ENCODE measurements at places on chromosomes 1 and 21. TPM values are rescaled to one million over a fixed set of nuclear protein-coding genes. Genes with fewer than 3 reads are reported as not detected.

DNA sequence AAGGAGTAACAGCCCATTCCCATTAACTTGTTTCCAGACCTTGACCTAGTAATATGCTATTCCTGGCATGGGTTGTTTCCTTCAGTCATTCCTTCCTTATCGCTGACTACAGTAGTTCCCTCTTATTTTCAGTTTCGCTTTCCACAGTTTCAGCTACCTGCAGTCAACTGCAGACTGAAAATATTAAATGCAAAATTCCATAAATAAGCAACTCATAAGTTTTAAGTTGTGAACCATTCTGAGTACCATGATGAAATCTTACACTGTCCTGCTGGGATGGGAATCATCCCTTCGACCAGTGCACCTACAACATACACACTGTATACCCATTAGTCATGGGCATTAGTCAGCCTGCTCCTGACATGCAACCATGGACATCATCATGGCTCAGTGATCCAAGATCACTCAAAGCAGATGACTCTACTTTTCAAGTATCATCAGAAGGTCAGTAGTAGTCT is 66.7 kb downstream of the CCDC30 start:
- H3K27me3 ChIP-seq, result no peaks in the 10 kb centered on the region
- DNase-seq, result no peak
- H3K4me3 ChIP-seq, result no peak overlapping the region
- no peak overlapping the region for H3K27ac ChIP-seq
- peaks cover 7% of the 10 kb centered on the region for H3K4me1 ChIP-seq
- no peaks in the 10 kb centered on the region for H3K36me3 ChIP-seq

- DNase-seq, result peak; percentile 94
- peaks cover 4% of the 10 kb centered on the region for H3K36me3 ChIP-seq
- H3K4me3 ChIP-seq, result peak overlapping the region; percentile 64
- peaks cover 57% of the 10 kb centered on the region for H3K4me1 ChIP-seq
- no peaks in the 10 kb centered on the region for H3K27me3 ChIP-seq
Measured at GRCh38 chr1:33367485-33368405, 46.8 kb upstream of the A3GALT2 start.

GRCh38 chr1:113931451-113931851 is 2.3 kb downstream of the HIPK1 start:
- H3K4me1 ChIP-seq, result peaks cover 48% of the 10 kb centered on the region
- H3K4me3 ChIP-seq, result peak overlapping the region; percentile 96
- DNase-seq, result no peak
- peaks cover 3% of the 10 kb centered on the region for H3K27me3 ChIP-seq
- H3K27ac ChIP-seq, result no peak overlapping the region

- H3K36me3 ChIP-seq, result peaks cover 7% of the 10 kb centered on the region
- no peak overlapping the region for H3K27ac ChIP-seq
- peaks cover 35% of the 10 kb centered on the region for H3K27me3 ChIP-seq
- no peak overlapping the region for H3K4me3 ChIP-seq
Measured at GRCh38 chr1:207670997-207671396, 26.1 kb downstream of the CR1L start.

DNA sequence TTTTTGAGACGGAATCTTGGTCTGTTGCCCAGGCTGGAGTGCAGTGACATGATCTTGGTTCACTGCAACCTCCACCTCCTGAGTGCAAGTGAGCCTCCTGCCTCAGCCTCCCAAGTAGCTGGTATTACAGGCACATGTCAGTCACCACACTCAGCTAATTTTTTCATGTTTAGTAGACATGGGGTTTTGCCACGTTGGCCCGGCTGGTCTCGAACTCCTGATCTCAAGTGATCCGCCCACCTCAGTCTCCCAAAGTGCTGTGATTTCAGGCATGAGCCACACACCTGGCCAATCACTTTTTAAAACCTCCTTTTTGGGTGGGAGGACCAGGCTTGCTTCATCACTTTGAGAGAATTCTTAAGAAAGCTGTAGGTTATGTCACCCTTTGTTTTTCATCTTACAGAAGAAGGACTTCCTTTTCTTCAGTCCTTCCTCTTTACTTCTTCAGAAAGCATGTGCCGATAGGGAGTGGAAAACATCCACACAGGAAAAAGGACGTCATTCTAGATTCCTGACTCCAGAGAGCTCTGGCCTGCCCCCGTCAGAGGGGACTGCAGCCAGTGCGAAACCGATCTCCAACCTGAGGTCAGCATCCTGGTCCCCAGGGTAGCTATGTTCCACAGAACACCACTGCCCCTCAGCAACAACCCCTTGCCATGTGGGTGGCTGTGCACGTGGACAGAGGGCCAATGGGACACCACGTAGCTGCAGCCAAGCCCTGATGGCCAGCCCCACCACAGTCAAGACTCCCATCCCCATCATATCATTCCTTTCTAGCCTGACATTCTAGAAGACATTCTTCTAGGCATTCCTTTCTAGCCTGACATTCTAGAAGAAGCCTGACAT is 21.9 kb downstream of the NCF2 start:
- H3K4me1 ChIP-seq, result no peaks in the 10 kb centered on the region
- no peak for DNase-seq
- no peak overlapping the region for H3K4me3 ChIP-seq
- no peak overlapping the region for H3K27ac ChIP-seq
- no peaks in the 10 kb centered on the region for H3K27me3 ChIP-seq
- H3K36me3 ChIP-seq, result no peaks in the 10 kb centered on the region

DNA sequence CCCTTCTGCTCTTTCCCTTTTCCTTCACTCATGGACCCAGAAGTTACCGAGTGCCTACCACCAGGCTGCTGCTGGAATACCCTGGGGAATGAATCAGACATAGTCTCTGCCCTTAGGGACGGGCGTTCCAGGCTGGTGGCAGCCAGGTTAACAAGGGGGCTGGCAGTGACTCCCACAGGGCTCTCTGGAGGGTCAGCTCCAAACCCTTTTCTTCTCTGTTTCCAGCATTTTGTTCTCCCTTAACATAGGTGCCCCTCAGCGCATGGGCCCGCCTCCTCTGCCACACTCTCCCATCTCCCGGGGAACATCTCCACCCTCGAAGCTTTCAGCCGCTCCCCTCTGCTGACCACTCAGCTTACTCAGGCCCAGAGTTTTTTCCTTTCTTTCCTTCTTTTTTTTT is 62.9 kb upstream of the LRP8 start:
- H3K4me1 ChIP-seq, result peaks cover 29% of the 10 kb centered on the region
- no peaks in the 10 kb centered on the region for H3K27me3 ChIP-seq
- no peak for DNase-seq

- no peak for DNase-seq
- peaks cover 4% of the 10 kb centered on the region for H3K4me1 ChIP-seq
- H3K36me3 ChIP-seq, result no peaks in the 10 kb centered on the region
- no peak overlapping the region for H3K4me3 ChIP-seq
- peaks cover 30% of the 10 kb centered on the region for H3K27me3 ChIP-seq
Measured at GRCh38 chr1:29362764-29363163, 126.4 kb downstream of the PTPRU start.

DNA sequence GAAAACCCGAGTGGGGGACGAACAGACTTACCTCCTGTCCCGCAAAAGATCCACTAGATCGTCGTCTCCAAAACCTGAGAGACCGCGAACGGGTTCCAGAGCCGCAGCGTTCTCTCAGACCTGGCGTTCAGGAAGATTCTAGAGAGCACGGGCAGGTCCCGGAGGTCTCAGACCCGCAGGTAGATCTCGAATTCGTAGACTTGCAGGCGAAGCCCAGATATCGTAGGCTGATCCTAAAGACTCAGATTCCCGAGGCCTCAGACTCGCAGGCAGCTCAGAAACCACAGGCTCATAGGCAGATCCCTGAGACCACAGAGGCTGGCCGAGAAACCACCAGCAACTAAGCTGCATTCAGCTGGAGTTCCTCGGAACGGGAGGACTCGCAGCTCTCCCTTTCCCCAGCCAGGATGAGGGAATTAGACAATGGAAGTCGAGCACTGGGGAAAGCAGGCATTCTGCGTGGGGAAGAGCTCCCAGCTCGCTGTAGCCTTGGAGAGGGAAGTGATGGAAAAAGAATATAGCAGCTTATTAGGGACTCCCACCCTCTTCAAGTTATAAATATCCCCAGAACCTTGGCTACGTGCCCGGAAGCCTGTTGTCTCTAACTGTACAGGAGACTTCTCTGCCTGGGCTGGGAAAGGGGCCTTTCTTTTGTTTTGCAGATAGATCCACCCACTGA is at the start of gene ZNF436:
Gene ZNF436, minus strand, starts transcription at position 502 of the 679 bp plus-strand sequence. CDS start 1,831 bp downstream, outside the sequence.
- H3K27ac ChIP-seq, result peak within 1 kb of the TSS; percentile 99
- no peaks in the 10 kb centered on the region for H3K27me3 ChIP-seq
- H3K36me3 ChIP-seq, result peaks cover 10% of the 10 kb centered on the region
- H3K4me3 ChIP-seq, result peak within 1 kb of the TSS; percentile 98
- no peak for DNase-seq

DNA sequence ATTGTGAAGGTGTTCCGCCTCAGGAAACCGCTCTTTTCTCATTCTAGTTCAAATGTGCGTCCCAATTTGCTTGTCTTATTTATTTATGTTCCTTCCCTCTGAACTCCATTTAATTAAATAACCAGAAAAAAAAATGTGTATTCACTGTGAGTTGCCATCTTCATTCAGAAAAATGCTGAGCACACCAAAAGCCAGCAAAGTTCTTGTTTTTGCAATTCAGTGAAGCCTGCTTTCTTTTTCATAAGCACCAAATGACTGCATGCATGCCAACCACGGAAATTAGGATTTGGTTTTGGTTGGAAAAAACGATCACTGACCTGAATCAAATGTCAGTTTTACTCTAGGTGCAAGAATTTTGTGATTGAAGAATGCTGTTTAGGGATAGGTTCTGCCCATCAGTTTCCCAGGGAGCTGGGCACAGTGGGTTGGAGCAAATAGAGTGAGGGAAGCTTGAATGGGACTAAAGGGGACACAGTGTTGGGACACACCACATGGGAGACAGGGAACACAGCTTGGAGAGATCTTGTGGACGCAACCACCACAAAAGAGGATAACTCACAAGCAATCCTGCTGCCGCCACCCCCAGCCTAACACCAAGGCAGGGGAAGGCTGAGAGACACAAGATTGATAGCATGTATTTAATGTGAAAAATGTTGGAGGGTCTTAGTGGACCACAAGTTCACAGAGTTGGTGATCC is 183.4 kb upstream of the GALNT2 start:
- H3K4me3 ChIP-seq, result no peak overlapping the region
- no peak for DNase-seq
- no peaks in the 10 kb centered on the region for H3K36me3 ChIP-seq
- peak overlapping the region; percentile 24 for H3K27ac ChIP-seq
- H3K27me3 ChIP-seq, result peaks cover 3% of the 10 kb centered on the region

DNA sequence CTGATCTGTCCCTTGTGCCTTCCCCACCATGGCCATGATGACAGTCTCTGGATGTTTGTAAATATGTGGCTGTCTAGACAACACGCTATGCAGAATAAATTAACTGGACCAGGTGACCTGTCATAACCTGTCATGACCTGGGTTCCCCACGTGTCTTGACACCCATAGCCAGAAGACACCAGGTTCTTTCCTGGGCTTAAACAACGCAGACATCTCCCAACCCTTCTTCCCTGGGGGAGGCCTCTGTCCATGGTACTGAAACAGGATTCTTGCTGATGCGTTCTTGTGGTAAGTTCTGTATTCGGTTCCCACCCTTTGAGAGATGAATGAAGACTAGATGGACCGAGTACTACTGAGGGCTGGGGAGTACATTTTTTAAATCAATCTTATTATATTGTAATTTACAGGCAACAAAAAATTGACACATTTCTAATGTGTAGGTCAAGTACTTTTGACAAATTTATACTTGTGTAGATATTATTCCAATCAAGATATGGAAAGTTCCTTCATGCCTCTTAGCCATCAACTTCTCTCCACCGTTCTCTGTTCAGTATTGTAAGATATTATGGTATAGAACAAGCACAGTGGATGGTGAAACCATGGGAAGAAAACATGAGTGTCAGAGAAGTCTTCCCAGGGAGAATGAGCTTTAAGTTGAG is 738.8 kb downstream of the PTPRU start:
- H3K4me3 ChIP-seq, result no peak overlapping the region
- no peaks in the 10 kb centered on the region for H3K36me3 ChIP-seq
- H3K4me1 ChIP-seq, result peaks cover 16% of the 10 kb centered on the region
- peaks cover 29% of the 10 kb centered on the region for H3K27me3 ChIP-seq

GRCh38 chr1:171212607-171213351 is 27.7 kb downstream of the FMO2 start:
- no peaks in the 10 kb centered on the region for H3K27me3 ChIP-seq
- DNase-seq, result no peak
- peaks cover 36% of the 10 kb centered on the region for H3K4me1 ChIP-seq
- H3K27ac ChIP-seq, result no peak overlapping the region

- peaks cover 8% of the 10 kb centered on the region for H3K27me3 ChIP-seq
- no peak overlapping the region for H3K27ac ChIP-seq
- no peaks in the 10 kb centered on the region for H3K4me1 ChIP-seq
Measured at GRCh38 chr1:16026723-16027484, 5.1 kb downstream of the CLCNKA start.

DNA sequence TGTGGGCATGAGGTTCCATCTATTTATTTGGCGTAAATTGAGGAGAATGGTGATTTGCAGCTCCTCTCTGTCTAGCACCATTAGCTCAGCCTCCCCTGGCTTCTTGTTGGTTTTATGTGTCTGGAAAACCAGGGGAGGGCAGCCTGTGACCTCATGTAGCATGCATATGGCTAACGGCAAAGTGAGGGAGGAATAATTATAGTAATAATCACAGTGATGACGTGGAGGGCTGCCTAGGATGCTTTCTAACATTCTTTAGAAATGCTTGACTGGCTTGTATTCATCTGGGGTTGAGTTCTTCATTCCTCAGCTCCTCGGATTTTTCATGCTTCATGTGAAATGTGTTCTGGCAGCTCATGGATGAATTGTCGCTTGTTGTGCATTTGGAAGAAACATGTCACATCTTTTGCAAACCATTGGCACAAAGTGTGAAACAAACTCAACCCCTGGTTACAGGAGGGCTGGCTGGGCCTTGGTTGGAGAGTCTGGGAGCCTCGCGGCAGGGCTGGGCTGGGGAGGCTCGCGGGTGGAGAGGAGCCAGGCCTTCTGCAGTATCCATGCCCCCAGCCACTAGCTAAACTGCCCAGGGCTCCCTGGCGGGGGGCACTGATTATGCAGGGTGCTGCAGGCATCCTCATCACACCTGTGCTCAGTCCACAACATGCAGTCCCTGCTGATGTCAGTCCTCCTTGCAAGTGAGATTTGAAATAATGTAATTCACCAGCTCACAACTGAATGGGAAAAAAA is 149.6 kb downstream of the DISC1 start:
- H3K4me3 ChIP-seq, result no peak overlapping the region
- H3K27ac ChIP-seq, result no peak overlapping the region
- peaks cover 28% of the 10 kb centered on the region for H3K4me1 ChIP-seq
- H3K27me3 ChIP-seq, result no peaks in the 10 kb centered on the region

- peaks cover 71% of the 10 kb centered on the region for H3K4me1 ChIP-seq
- H3K27me3 ChIP-seq, result no peaks in the 10 kb centered on the region
- H3K4me3 ChIP-seq, result peak overlapping the region; percentile 99
- peaks cover 7% of the 10 kb centered on the region for H3K36me3 ChIP-seq
- DNase-seq, result no peak
Measured at GRCh38 chr1:109280862-109281261, 2.1 kb downstream of the PSRC1 start.

GRCh38 chr1:153515504-153516394 is 20.0 kb downstream of the S100A6 start:
- H3K27me3 ChIP-seq, result no peaks in the 10 kb centered on the region
- peaks cover 13% of the 10 kb centered on the region for H3K4me1 ChIP-seq
- H3K4me3 ChIP-seq, result no peak overlapping the region
- H3K27ac ChIP-seq, result peak overlapping the region; percentile 83

The CFAP107 gene
- not detected for total RNA-seq

The MSH4 gene
- total RNA-seq, result 0.56 TPM

The KIAA1614 gene
- 3.2 TPM for total RNA-seq

The PBX1 gene
- 71.7 TPM for total RNA-seq

The PTPRC gene
- not detected for total RNA-seq

The CITED4 gene
- 11.3 TPM for total RNA-seq

The CLDN19 gene
- 0.19 TPM for total RNA-seq

The FMO5 gene
- total RNA-seq, result 0.36 TPM

The LYPLAL1 gene
- 21.1 TPM for total RNA-seq

The ZFP69B gene
- total RNA-seq, result 14.3 TPM

The ZNF683 gene
- total RNA-seq, result not detected

The UQCRH gene
- total RNA-seq, result 341 TPM

The SMPDL3B gene
- not detected for total RNA-seq

The AADACL4 gene
- total RNA-seq, result not detected

The IFI44L gene
- total RNA-seq, result 0.05 TPM
